A673 (cell line): ENCODE measurements at places on chromosomes 12 and 14. TPM values are rescaled to one million over a fixed set of nuclear protein-coding genes. Genes with fewer than 3 reads are reported as not detected.
A peak's percentile ranks its signal among the peaks of the same experiment; 100 is the strongest.

DNA sequence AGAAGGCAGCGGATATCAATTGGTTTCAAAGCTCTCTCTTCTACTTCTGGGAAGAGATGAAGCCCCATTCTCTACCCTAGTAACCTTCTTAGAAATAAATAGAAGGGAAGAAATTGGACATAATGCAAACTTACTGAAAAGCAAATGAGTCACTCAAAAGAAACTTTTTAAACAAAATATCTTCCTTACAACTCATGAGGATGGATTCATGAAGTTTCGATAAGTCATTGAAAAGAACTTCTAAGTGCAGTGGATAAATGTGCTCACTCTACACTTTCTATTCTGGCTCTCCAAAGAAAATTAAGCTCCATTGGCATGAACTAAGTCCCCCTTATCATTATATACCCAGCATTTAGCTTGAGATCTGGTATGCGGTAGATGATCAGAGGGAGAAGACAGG lies 899.5 kb downstream of the RPS29 start:
- DNase-seq: no peak

DNA sequence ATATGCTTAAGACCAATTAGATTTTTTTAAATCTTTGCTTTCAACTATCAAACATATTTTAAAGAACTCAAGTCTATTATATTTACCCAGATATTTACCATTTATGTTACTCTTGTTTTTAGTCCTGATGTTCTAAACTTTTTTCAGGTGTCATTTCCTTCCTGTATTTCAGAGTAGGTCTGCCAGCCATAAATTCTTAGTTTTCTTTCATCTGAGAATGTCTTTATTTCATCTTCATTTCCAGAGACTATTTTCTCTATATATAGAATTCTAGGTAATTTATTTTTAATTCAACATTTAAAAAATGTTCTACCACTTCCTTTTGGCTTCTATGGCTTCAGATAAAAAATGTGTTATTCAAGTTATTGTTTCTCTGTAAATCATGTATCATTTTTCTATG lies 218.2 kb upstream of the AMIGO2 start:
- DNase-seq: no peak

DNA sequence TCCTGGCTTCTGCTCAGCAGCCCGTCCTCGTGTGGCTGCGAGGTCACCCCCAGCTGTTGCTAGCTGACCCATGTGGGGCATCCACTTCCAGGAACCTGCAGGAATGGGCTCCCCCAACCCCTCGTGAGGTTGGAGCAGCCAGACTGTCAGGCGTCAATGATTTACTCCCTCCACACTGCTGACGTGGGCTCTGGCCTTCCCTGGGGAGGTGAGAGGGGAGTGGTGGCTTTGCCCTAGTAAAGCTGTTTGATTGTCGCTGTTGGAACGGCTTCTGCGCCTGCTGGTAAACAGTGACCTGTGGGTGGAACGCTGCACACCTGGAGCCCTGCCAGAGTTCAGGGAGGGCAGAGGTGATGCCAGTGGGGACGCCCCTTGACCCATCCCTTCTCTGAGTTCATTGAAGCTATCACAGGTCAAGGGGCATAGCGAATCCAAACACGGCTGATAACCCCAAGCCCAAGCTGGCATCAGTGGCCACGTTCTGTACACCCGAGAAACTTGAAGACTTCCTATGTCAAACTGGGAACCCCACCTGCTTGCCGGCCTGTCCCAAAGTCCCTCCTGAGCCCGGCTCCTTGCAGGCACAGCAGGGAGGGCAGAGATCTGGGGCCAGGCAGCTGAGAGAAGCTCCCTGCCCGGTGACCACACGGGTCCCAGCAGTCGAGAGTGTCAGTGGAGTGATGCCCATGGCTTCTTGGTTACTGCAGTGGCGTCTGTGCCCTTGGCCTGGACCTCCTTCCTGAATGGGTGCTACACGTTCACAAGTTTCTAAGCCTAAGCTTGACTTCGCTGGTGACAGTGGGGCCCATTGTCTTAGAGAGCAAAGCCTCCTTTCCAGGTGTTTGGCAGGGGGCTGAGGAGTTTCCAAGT lies 2.7 kb downstream of the ASPG start:
- no peak for DNase-seq

Gene LIN52
- 15.1 and 16.9 TPM in 2 replicates for total RNA-seq

GRCh38 chr12:89783359-89784060 lies 74.9 kb upstream of the ATP2B1 start:
- DNase-seq: peak; percentile 68

- no peak for DNase-seq
Measured at GRCh38 chr14:56002876-56003625, 115.2 kb upstream of the PELI2 start.

GRCh38 chr14:57403521-57403864 lies 13.1 kb downstream of the NAA30 start:
- no peak for DNase-seq

DNA sequence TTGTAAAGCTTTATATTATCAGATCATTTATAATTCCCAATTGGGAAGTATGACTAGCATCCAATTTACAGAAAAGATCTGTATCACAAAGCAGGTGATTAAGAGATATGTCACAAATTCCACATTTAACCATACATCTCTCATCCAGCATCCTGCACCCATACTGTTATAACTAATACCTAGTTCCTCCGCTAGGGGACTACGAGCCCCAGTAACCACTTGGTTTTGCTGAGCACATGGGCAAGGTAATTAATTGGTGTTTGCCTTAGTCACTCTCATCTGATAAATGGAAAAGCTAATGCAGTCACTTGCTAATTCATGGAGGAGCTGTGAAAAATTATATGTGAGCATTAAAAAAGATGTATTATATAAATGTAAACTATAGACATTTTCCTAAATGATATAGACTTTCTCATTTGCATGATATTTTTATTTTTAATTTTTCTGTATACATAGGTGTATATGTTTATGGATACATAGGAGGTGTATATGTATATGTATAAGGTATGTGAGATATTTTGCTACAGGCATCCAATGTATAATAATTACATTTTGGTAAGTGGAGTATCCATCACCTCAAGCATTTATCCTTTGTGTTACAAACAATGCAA lies 1031.8 kb downstream of the GALC start:
- no peak for DNase-seq

- DNase-seq: no peak
Measured at GRCh38 chr12:122688291-122688690, 14.9 kb downstream of the HCAR2 start.

Gene DBX2
- 0.13 and 0.37 TPM in 2 replicates for total RNA-seq

Gene CLEC2A
- total RNA-seq: not detected in 2 replicates

DNA sequence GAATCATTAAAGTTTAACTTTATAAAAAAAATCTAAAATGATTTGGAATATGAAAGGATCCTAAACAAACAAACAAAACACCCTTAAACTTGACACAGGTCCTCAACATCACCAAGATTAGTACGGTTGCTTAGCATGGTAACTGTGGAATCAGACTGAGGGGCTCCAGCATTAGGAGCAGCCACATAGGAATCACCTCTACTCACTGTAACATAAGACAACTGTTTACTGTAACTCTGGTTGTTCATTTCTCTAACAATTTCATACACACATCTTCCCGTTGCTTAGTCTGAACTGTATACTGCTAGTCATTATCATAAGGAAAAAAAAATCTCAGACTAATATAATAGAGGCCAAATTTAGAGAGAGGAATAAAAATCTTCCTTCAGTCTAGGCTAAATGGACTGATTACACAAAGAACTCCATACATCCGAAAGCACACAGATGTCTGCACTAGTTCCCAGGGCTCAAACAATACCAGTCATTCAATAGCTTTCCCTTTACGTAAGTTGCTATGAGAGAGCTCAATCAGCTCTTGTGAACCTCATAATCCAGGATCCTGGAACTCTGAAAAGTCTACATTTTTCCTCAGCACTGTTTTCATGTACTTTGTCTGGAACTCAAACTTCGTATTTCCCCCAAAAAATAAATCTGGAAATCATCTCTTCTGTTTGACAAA lies 26.0 kb downstream of the LRP6 start:
- DNase-seq: peak; percentile 80

DNA sequence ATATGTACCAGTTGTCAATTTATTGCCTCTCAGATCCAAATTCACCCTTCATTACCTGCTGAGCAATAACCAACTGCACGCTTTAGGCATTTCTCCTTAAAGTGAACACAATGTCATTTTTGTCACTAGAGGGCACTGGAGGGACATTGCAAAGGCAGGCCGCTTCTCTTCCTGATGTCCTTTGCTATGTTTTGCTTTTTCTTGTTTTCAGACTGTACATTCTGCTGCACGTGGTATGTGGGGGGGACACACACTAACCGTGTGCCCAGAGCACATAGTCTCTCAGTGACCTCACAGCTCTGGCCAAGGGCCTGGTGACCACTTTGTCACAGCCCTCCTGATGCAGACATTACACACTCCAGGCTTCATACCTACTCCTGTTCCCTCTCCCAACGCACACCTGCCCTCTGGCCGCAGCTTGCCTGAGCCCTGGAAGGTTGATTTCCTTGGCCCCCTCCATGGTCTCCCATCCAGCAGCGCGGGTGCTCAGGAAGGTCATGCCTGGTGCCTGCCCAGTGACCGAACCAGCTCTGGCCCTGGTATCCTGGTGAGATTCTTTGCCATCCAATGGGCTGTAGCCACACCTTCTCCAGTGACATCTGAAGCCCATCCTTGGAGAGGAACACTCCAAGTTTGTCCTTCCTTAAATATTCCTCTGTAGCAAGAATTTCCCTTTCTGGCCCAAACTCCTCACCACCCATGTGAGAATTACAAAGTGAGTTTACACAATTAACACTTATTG lies 39.9 kb downstream of the MYO1H start:
- DNase-seq: peak; percentile 72

GRCh38 chr12:16063726-16064125 lies 152.6 kb downstream of the DERA start:
- no peak for DNase-seq

Gene CPNE6
- total RNA-seq: not detected in 2 replicates

DNA sequence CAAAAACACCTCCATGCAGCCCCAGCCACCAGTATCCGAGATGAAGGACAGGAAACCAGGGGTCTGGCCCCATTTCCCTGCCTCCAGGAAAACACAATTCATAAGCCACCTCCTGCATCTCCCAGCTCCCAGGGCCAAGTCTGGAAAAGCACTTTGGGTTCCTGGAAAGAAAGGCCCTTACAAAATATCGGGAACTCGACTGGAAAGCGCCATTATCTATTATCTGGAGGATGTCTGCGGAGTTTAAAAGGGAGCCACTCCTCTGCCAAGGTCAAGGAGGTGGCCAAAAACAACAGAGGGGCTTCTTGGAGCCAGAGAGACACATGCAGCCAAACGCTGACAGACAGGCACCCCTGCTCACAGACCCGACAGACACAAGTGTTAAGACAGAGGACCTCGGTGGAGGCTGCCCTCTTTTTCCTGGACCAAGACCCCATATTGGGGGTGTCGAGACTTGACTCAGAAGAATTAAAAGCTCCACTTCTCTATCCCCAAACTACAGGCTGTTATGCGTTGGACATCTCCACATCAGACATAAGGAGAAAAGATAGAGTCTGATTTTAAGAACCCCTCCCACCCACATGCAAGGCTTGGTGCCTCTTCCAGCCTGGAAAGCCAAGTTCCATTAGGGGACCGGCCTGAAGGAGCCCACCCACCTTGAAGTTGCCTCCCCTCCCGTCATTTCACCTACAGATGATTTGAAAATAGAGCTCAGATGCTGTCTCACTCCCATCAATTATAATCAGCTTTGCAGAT lies 9.6 kb downstream of the ACTN1 start:
- no peak for DNase-seq

Gene GSC
- total RNA-seq: 4.2 and 5.2 TPM in 2 replicates

Gene TMEM63C
- 0.13 and 0.22 TPM in 2 replicates for total RNA-seq

Gene TAS2R14
- 3.4 and 3.6 TPM in 2 replicates for total RNA-seq

GRCh38 chr14:55126932-55127459 lies 2.1 kb upstream of the LGALS3 start:
- no peak for DNase-seq

Gene PRICKLE1
- 0.70 and 1.1 TPM in 2 replicates for total RNA-seq

GRCh38 chr12:57103856-57104255 lies 7.3 kb downstream of the STAT6 start:
- no peak for DNase-seq

Gene IGFBP6
- total RNA-seq: 6.6 and 7.3 TPM in 2 replicates

GRCh38 chr12:51845482-51845881 lies 3.0 kb downstream of the FIGNL2 start:
- DNase-seq: no peak

DNA sequence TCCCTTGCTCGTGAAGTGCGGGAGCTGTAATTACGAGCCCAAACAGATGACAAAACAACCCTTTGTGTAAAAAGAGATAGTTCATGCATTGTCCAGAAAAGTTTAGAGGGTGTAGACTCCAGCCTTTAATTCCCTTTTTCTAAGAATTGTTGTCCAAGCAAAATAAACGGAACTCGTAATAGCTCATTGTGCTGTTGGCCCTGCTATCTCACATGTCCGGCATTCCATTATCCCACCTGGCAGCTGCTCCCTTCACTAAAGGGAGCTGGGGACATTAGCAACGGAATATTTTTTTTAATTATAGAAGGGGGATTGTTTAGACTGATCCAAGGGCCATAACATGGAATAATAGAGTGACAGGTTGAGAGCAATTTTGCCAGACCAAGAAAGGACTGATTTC lies 277.5 kb upstream of the TBX3 start:
- DNase-seq: no peak

- DNase-seq: no peak
Measured at GRCh38 chr12:54983536-54984101, 943 bp downstream of the TESPA1 start.

Gene TROAP
- total RNA-seq: 121 and 124 TPM in 2 replicates

GRCh38 chr14:103633391-103633790 lies 4.4 kb downstream of the KLC1 start:
- no peak for DNase-seq

GRCh38 chr12:18323159-18323558 lies 61.8 kb downstream of the PIK3C2G start:
- DNase-seq: no peak

DNA sequence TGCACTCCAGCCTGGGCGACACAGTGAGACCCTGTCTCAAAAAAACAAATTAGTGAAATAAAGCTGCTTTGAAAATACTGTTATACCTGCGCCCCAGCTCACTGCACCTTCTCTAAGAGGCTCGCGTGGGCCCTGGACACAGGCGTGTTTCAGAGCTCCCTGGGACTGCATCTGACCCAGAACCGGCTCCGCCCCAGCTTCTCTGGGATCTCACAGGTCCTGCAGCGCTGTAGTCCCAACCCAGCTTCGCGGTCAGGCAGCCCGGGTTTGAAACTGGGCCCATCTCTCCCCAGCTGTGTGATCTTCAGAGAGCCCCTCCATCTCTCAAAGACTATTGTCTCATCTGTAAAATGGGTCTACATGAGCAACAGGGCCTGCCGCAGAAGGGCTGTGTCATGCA lies 7.5 kb downstream of the RIMBP2 start:
- no peak for DNase-seq
